ENCODE measurements at places on chromosomes 16 and 17. TPM values are rescaled to one million over a fixed set of nuclear protein-coding genes. Genes with fewer than 3 reads are reported as not detected.

The SLFN11 gene
- polyA plus RNA-seq, result 0.02 TPM

The ALOX12 gene
- polyA plus RNA-seq, result not detected

The NOD2 gene
- polyA plus RNA-seq, result not detected

The CIITA gene
- 0.23 TPM for polyA plus RNA-seq

The CD300H gene
- not detected for polyA plus RNA-seq

The CACNG3 gene
- not detected for polyA plus RNA-seq

The WFDC1 gene
- polyA plus RNA-seq, result 0.03 TPM

The SPATA22 gene
- not detected for polyA plus RNA-seq

The KRTAP3-1 gene
- not detected for polyA plus RNA-seq

Measured in SK-N-SH (cell line).